ENCODE measurements at places on chromosomes 6 and 20.

- DNase-seq, result no peak
Observed at GRCh38 chr6:100226811-100227210, 232.8 kb upstream of the MCHR2 start.

GRCh38 chr6:26270903-26271667 is 93.9 kb upstream of the BTN3A2 start:
- peak; percentile 94 for DNase-seq

- no peak for DNase-seq
Observed at GRCh38 chr6:145548933-145549648, 186.2 kb downstream of the EPM2A start.

GRCh38 chr20:6012179-6012578 is 41.7 kb downstream of the LRRN4 start:
- peak; percentile 60 for DNase-seq

- no peak for DNase-seq
Observed at GRCh38 chr6:146985966-146986365, 218.3 kb upstream of the STXBP5 start.

DNA sequence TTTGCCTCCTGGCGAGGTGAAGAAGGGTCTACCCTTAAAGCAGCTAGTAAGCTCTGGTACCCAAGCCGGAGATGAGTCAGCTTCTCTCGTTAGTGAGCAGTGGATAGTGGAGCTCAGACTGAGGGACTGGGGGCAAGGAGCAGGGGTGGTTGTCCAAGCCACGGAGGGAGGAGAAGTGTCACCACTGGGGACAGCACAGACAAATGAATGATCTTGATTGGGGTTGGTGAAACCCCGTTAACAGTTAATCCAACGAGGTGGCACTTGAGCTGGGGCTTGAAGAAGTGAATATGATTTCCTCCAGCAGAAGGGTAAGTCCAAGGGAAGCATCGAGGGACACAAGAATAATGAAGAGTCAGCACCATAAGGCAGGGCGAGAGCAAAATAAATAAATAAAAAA is 43.0 kb downstream of the JARID2 start:
- peak; percentile 45 for DNase-seq

- DNase-seq, result no peak
Observed at GRCh38 chr6:155341130-155341828, 27.0 kb upstream of the TFB1M start.

- DNase-seq, result peak; percentile 5
Observed at GRCh38 chr6:73418081-73418741, 23.6 kb downstream of the DDX43 start.

GRCh38 chr6:22133357-22133756 is 163.5 kb downstream of the PRL start:
- no peak for DNase-seq

All from erythroblast (primary cell).